Peyer's patch (tissue), 4 donors: ENCODE measurements at places on chromosomes 4 and X. TPM values are rescaled to one million over a fixed set of nuclear protein-coding genes. Genes with fewer than 3 reads are reported as not detected.

GRCh38 chr4:169220854-169221411 lies 49.8 kb downstream of the SH3RF1 start:
- H3K4me3 ChIP-seq, result no peak overlapping the region
- no peaks in the 10 kb centered on the region for H3K36me3 ChIP-seq
- no peak for DNase-seq
- H3K27ac ChIP-seq, result no peak overlapping the region
- no peaks in the 10 kb centered on the region for H3K4me1 ChIP-seq

The TBC1D9 gene
- total RNA-seq, result 16.6 TPM

The RELL1 gene
- 76.2 TPM for total RNA-seq

The SSX1 gene
- total RNA-seq, result not detected

- DNase-seq, result no peak
- no peak overlapping the region for H3K4me3 ChIP-seq
- no peaks in the 10 kb centered on the region for H3K4me1 ChIP-seq
- H3K27ac ChIP-seq, result no peak overlapping the region
Observed at GRCh38 chr4:125666635-125667034, 351.9 kb downstream of the FAT4 start.
